ENCODE measurements at places on chromosomes 13 and 19.

DNA sequence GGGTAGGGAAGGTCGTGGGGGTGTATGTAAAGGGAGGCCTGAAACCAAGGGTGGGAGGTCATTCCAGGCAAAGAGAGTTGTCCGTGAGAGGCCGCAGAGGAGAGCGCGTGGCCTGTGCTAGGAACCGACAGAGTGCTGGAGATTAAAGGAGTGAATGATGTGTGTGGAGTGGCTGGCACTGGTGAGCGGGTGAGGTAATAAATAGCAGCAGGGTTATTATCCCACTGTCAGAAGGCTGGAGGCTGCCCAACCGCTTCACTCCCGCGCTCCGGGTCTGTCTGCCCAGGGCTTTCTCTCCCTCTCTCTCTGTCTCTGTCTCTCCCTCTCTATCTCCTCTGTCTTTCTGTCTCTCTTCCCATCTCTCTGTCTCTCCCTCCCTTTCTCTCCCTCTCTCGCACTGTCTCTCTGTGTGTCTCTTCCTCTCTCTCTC, 17.4 kb downstream of the ZNF579 start:
- no peak for DNase-seq

- DNase-seq: no peak
These were observed 375.8 kb upstream of the TSHZ3 start for GRCh38 chr19:31725051-31725450.

DNA sequence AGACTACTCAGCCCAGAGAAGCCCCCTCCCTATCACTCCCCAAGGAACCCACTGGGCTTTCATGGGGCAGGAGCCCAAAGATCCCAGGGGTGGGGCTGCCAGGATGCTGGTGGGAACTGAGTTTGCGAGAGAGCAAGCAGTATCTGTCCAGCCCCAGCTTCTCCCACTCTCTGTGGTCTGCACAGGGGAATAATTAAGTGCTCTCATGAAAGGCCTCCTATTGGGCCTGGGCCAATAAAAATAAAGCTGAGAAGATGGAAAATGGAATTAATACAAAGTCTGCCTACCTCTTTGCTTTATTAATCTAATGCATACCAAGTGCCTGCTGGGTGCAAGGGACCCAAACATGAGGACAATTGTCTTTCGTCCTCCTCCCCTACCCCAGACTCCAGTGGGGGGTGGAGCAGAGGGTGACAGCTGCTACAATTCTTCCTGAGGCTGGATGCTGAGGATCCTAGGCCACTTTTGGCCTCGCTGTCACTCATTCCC, 5.4 kb downstream of the DDX39A start:
- no peak for DNase-seq

- no peak for DNase-seq
These were observed 113.6 kb upstream of the ARGLU1 start for GRCh38 chr13:106681536-106681935.

DNA sequence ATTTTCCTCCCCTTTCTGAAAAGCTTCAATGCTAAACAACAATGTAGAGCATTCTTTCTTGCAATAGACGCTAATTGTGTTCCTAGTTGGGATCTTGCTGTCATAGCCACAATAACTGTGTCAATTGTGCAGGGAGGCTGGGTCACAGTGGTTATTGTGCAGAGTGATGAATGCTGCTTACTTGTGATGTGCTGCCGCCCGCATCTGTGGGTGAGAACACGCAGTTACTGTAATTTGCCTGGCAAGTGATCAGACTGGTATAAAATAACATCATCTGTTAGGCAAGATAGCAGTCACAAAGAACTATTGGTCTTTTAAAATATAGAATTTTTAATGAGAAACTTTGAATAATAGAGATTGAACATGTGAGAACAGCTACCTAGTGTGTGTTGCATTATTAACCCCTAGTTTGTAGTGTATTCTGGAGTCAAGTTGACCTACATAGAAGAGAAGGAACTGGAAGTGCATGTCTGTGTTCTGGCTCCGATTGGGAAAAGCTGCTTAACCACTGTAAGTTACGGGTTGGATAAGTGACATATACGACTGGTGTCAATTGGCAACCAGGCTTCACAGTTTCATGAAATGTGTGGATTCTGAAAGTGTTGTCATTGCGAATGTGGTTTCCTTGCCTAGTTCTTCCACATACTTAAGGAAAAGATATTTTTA, 43.6 kb downstream of the SLAIN1 start:
- DNase-seq: no peak

DNA sequence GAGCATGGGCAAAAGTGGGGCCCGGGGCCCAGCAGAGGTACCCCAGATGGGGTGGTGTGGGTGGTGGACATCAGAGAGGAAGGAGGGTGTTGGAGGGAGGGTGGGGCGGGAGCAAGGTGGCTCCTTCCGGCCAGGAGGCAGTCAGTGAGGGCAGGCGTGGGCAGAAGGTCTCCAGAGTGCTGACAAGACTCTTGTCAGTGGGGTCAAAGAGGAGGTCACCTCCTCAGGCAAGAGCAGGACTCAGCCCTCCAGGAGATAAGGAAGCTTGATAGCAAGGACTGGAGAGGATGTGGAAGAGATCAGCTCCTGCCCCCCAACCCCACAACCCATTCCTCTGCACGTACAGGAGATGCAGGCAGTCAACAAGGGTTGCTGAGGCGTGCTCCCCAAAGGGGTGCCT, 9.8 kb downstream of the GJA3 start:
- no peak for DNase-seq

DNA sequence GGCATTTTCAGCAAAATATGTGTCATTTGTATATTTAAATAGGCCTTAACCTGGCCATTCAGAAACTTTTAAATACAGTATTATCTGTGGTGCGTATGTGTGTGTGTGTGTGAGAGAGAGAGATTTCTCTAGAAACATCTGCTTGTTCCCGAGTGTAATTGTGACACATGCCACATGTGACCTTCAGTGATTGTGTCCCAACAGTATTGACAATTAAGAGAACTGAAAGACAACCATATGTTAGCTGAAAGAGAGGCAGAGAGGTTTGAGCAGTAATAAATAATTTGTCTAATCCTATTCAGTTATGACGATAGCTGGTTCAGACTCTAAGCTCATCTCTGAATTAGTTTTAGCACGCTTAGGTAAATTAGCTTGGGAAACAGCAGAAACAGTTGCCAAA, 1503.1 kb downstream of the PCDH9 start:
- DNase-seq: no peak

DNA sequence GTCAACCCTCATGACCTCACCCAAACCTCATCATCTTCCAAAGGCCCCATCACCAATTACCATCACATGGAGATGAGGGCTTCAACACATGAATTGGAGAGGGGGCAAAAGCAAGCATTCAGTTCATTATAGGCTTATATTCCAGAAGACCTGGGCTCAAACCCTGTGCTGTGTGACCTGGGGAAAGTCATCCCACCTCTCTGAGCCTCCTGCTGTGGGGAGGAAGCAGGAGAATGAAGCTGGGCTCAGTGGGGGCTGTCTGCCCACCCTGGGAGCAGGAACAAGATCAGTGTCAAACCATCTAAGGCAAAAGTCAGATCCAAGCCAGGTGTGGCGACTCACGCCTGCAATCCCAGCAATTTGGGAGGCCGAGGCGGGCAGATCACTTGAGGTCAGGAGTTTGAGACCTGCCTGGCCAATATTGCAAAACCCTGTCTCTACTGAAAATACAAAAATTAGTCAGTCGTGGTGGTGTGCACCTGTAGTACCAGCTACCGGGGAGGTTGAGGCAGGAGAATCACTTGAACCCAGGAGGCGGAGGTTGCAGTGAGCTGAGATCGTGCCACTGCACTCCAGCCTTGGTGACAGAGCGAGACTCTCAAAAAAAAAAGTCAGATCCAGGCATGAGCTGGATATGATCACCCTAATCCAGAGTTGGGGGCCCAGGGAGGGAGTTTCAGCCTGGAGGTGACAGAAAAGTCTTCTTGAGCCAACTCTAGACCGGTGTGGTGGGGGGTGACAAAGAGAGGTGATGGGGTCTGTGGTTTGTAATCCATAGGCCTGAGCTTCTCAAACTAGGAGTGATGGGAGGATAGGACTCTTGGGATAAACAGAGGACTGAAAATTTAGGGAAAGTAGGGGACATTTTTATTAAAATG, 1.6 kb upstream of the TPM4 start:
- DNase-seq: peak; percentile 24

GRCh38 chr19:12733369-12734214, 892 bp downstream of the TRIR start:
- DNase-seq: peak; percentile 53

- no peak for DNase-seq
These were observed 246.4 kb downstream of the GPC5 start for GRCh38 chr13:91644806-91645205.
